ENCODE measurements at places on chromosomes 5 and 9. TPM values are rescaled to one million over a fixed set of nuclear protein-coding genes. Genes with fewer than 3 reads are reported as not detected.

DNA sequence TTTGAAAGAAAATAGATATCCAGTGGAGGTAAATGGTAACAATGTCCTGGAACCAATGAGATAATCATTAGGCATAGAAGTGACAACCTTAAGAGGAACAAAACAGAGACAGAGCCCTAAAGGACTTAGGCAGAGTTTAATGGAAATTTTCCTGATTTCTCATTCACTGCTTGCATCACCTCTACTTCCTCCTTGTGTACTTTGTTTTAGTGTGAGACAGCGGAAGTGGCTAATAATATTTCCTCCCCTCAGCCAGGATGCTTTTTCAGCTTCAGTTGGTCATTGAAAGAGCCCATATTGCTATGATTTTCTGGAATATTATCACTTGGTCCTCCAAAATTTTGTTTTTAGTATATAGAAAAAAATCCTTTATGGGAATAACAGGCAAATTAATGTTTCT, 153.4 kb upstream of the MPDZ start:
- DNase-seq = no peak

DNA sequence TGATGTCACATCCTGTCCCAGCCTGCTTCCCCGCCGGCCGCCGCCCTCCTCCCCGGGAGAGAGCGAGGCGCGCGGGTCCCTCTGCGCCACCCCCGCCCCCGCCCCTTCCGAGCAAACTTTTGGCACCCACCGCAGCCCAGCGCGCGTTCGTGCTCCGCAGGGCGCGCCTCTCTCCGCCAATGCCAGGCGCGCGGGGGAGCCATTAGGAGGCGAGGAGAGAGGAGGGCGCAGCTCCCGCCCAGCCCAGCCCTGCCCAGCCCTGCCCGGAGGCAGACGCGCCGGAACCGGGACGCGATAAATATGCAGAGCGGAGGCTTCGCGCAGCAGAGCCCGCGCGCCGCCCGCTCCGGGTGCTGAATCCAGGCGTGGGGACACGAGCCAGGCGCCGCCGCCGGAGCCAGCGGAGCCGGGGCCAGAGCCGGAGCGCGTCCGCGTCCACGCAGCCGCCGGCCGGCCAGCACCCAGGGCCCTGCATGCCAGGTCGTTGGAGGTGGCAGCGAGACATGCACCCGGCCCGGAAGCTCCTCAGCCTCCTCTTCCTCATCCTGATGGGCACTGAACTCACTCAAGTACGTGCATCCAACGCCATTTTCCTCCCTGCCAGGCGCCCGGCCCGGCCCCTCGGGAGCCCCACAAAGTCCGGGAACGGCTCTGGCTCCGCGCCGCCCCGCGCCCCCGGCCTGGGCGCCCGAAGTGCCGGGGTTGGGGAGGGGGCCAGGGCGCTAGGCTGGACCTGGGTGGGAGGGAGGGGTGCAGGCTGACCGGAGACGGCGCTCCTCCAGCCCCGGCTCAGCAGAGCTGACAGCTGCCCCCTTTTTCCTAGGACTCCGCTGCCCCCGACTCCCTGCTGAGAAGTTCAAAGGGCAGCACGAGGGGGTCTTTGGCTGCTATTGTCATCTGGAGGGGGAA, 12.0 kb upstream of the OLFM1 start:
- DNase-seq = peak; percentile 48

GRCh38 chr5:33720176-33720575, 171.6 kb downstream of the ADAMTS12 start:
- no peak for DNase-seq

GRCh38 chr9:21455320-21455719, 15.1 kb downstream of the IFNA1 start:
- peak; percentile 33 for DNase-seq

GRCh38 chr9:26066237-26066636, 388.0 kb upstream of the TUSC1 start:
- DNase-seq = no peak

TMC1 gene
- total RNA-seq = not detected

AQP7 gene
- 0.64 TPM for total RNA-seq

GRCh38 chr5:142846406-142846805, 76.2 kb downstream of the ARHGAP26 start:
- no peak for DNase-seq

COL15A1 gene
- 24.0 TPM for total RNA-seq

GRCh38 chr5:34564710-34565235, 91.4 kb upstream of the RAI14 start:
- DNase-seq = no peak

SH3GLB2 gene
- 94.3 TPM for total RNA-seq

- DNase-seq = no peak
Measured at GRCh38 chr9:33341182-33341581, 50.9 kb downstream of the NFX1 start.

GRCh38 chr5:137945825-137946224, 56.6 kb downstream of the PKD2L2 start:
- no peak for DNase-seq

PCA3 gene
- total RNA-seq = 0.62 TPM

OLFM1 gene
- total RNA-seq = 0.74 TPM

PCDHB12 gene
- 8.4 TPM for total RNA-seq

NUP155 gene
- total RNA-seq = 34.0 TPM

DNA sequence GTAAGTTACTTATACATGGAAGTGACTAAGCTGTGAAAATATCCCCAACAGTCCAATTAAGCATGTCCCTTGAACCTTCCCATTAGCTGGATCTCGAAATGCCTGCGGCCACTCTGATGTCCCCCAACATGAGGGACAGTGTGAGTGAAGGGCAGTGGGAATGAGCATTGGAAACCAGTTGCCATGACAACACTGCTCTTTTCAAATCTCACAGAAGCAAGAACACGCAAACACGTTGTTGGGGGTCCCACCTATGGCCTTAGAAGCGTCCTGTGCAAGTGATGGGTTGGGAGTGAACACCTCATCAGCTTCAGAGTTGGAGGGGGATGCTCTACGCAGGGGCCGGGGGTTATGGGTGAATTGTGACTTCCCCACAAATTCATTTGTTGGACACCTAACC, 205.9 kb downstream of the NXNL2 start:
- DNase-seq = no peak

- no peak for DNase-seq
Measured at GRCh38 chr9:130770679-130771442, 64.2 kb upstream of the ABL1 start.

CLIC3 gene
- total RNA-seq = not detected

GRCh38 chr5:142461028-142461590, 136.3 kb upstream of the SPRY4 start:
- no peak for DNase-seq

GRCh38 chr9:130555968-130556367, 23.4 kb upstream of the FUBP3 start:
- DNase-seq = no peak

DNA sequence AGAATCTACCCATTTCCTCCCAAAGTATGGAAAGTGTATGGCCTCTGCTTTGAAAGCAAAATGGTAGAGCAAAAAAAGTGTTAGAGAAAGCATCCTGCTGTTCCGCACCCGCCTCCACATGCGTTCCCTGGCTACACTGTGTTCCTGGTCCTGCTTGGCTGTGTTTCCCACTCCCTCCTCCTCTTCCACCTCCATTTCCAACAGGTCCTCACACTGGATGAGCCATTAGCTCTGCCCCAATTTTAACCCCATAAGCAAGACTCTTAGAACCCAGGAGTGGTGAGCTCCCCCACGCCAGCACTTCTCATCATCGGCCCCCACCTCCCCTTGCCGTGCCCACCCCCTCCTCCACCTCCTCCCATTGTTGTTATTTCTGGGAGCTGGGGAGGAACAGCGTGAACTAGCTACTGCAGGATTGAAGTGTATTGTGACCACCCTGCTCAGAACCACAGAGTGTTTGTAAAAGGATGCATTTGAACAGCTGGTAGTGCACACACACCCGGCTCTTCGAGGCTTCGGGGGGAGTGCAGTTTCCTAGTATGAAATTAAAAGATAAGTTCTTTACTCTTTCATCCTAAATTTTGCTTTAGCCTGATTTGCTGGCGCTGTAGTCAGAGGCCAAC, 120.0 kb downstream of the PDZD2 start:
- no peak for DNase-seq

ARID3C gene
- not detected for total RNA-seq

- no peak for DNase-seq
Measured at GRCh38 chr5:36552651-36553393, 53.6 kb upstream of the SLC1A3 start.

GRCh38 chr9:17116400-17116837, 18.4 kb upstream of the CNTLN start:
- no peak for DNase-seq

TRAF1 gene
- 1.4 TPM for total RNA-seq

GRCh38 chr5:31825518-31826068, 186.7 kb downstream of the PDZD2 start:
- DNase-seq = peak; percentile 62

DNA sequence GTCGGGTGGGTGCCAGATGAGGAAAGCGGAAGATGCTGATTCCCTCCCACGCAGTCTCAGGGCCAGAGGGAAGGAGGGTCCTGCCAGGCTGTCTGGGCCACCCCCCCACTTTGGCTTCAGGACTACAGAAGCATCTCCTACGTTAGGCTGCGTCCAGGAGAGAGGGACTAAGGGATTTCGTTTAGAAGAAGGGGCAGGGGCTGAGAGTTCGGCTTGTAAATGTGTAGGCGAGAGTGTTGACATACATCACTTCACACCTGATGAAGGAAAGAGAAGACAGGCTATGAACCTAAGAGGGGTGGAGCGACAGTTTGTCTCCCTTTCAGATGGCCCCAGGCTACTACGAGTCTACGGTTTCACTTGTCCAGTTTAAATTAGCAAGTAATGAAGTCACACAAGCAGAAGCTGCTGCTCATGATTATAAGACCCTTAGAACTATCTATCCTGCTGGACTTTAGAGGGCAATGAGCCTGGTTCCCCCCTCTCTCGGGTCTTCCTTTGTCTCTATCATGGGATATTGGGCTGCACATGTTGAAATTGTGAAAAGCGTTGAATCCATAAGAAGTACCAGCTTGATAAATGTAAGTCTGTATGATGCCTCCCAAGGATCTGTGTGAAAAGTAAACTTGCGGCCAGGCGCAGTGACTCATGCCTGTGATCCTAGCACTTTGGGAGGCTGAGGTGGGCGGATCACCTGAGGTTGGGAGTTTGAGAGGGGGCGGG, 193.0 kb downstream of the AOPEP start:
- DNase-seq = no peak

GRCh38 chr9:109708451-109708945, 71.5 kb upstream of the PALM2AKAP2 start:
- no peak for DNase-seq

DNA sequence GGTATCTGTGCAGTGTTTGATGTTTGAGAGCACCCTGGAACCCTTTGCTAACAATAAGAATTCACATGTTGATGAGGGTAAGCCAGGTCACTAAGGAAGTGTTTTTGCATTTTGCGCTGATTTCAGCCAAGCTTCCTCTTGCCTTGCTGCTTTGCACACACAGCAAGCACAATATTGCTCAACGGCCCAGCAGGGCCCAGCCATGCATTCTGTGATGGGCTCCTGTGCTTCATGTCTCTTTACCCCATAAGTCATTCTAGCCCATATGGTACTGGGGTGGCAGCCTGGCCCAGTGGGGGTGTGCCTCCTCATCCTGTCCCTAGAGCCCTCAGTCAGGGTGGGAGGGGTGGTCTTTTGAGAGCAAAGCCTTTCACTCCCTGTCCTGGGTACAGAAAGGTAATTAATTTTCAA, 481.3 kb downstream of the GADD45G start:
- DNase-seq = no peak

PDE6A gene
- not detected for total RNA-seq

DNA sequence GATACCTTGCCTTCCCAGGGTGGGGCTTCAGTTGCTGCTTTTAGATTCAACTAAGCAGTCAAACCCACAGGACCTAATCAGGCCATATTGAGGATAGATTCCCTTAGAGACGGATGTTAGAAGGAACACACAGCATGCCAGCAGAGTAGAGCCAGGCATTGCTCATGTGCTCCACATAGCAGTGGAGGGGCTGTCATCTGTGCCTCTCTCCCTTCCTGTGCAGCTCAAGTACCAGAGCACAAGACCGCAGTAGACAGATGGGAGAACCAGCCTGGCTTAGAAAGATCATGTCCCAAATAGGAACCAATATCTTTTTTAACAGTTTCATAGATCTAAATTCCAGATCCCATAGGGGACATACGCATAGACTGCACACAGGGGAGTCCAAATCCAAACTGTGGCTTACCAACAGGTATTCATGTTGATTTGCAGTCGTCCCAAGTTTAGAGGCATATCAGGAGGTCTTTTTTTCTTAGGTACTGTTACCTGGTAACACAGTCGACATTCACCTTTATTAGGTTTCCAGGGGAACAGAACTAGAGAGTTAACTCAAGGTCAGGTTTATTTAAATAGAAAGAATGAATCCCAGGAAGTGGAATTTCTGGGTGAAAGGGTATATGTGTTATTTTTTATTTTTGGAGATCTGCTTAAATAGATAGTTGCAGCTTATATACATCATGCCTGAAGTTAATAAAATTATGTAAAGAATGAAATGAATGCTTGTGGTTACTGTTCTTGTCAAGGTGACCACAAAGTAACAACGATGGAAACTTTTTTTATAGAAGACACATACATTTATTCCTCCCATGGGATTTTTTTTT, 43.5 kb upstream of the PCAT7 start:
- no peak for DNase-seq

- no peak for DNase-seq
Measured at GRCh38 chr5:115571441-115571878, 26.9 kb upstream of the FEM1C start.

DNA sequence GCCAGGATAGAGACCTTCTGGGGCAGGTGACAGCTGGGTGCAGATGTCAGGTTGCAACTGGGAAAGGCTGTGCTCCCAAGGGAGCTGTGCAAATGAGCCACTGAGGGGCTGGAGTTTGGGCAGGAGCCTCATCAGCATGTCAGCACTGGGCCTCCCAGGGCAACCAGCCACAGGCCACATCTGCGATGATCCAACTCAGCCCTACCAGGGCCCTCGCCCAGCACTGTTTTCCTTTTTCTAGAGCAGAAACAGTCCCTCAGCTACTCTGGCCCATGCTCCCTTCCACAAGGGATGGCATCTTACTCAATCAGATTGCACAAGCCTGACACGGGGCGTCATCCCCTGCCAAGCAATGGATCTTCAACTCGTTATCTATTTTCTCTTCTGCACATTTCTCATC, 24.8 kb downstream of the NIPAL4 start:
- no peak for DNase-seq

Data from endothelial cell (in vitro differentiated cells).